CD8-positive, alpha-beta T cell (primary cell): ENCODE measurements at places on chromosomes 5 and 9. TPM values are rescaled to one million over a fixed set of nuclear protein-coding genes. Genes with fewer than 3 reads are reported as not detected.

DBH gene
- total RNA-seq, result 0.46 TPM

PCDHA12 gene
- total RNA-seq, result not detected

HAVCR1 gene
- total RNA-seq, result 2.3 TPM

PCDHB16 gene
- not detected for total RNA-seq

CYSRT1 gene
- total RNA-seq, result not detected

FOXD4L6 gene
- total RNA-seq, result not detected

ENTREP1 gene
- not detected for total RNA-seq

ADAMTS19 gene
- total RNA-seq, result not detected

OR13C8 gene
- total RNA-seq, result not detected

TLE1 gene
- 14.3 TPM for total RNA-seq

GRCh38 chr9:38620483-38621433, at the start of gene ANKRD18A:
TSS of gene ANKRD18A (minus strand) at chr9:38620596. CDS start at chr9:38620285, 311 bp downstream.
- peak; percentile 53 for DNase-seq

DNA sequence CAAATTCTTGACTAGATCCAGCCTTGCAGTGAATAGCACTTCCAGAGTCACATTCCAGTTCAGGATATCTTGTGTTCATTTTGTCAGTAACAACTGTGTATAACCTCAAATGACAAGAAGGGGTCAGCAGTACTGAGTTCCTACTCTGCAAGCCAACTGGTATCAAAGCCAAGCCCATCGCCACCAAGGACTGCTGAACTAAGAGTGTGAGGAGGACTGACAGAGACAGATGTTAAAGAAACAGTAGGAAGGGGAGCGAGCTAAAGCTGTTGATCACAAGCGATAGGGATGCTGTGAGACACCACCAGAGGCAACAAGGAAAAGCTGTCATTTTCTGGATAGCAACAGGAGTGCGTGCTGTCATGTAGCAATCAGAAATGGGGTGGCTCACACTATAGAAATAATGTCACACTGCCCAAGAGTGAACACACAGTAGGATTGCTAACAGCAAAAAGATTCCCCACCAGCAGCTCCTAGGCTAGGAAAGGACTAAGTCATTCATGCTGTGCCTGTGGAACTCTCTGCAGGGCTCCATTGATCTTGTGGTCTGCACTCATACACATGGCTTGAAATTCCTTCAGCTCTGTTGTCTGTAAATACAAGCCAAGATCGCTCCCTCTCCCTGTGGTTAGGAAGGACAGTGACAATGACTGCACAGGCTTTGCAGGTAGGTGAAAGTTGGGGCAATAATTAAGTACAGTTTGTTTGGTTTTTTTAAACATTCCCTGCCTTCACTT, 658.6 kb downstream of the NR2F1-AS1 start:
- no peak for DNase-seq

GRCh38 chr5:73426034-73426433, 22.5 kb downstream of the FOXD1 start:
- DNase-seq, result no peak

- DNase-seq, result no peak
Measured at GRCh38 chr9:93223260-93224180, 39.6 kb downstream of the WNK2 start.

- DNase-seq, result no peak
Measured at GRCh38 chr9:38421498-38422211, 2.6 kb downstream of the IGFBPL1 start.

DNA sequence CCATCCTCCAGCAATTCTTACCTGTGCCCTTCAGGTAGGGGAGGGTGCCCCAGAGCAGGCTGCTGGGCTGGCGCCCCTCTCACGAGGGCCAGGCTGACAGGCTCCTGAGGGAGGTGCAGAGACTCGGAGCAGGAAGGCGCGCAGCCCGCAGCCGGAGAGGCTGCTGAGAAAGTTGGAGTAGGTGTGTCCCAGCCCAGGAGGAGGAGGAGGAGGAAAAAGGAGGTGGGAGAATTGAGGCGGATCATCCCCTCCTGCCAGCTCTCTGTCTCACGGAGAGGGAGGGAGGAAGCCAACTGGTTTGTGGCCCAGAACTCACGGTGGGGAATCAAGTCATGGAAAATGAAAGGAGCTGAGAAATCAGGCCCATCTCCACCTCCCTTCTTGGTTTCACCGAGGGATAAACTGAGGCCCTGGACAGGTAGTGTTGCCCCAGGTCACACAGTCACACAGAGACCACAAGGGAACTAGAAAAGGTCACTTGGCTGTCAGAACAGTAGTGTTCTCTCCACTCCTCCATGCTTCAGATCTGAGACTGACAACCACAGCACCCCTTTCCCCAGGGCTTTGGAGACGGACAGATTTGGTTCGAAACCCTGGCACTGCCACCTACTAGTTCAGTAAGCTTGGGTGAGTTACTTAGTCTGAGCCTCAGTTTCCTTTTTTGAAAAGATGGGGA, at the start of gene FAT2:
Gene FAT2 (minus strand): TSS at position 188 of the 676 bp plus-strand sequence. CDS start 22,400 bp downstream, outside the sequence.
- DNase-seq, result no peak

GRCh38 chr9:131018621-131019020, 9.6 kb downstream of the LAMC3 start:
- no peak for DNase-seq

- DNase-seq, result no peak
Measured at GRCh38 chr9:92036756-92037155, 78.5 kb downstream of the SPTLC1 start.

GRCh38 chr5:43514471-43514815, 505 bp downstream of the C5orf34 start:
- DNase-seq, result no peak

DNA sequence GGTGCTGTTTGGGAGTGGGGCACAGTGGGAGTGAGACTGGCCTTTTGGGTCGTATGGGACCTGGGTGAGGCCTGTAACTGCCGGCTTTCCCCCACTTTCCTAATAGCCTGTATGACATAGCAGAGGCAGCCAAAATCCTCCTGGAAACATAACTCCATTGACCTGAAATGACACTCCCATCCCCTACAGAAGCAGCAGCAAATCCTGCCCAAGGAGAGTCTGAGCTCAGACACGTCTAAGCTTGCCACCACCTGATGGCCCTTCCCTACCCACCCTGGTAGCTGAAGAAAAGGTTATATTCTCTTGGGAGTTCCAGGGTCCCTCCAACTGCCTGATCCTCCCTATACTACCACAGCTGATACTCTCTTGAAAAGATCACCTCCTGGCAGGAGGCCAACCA, 179.8 kb upstream of the ARRDC3 start:
- DNase-seq, result no peak

GRCh38 chr5:167244583-167244982, 1046.9 kb upstream of the WWC1 start:
- no peak for DNase-seq

GRCh38 chr5:4781299-4781698, 358.8 kb upstream of the ADAMTS16 start:
- DNase-seq, result no peak

GRCh38 chr5:56964173-56964572, 12.2 kb upstream of the MIER3 start:
- no peak for DNase-seq

DNA sequence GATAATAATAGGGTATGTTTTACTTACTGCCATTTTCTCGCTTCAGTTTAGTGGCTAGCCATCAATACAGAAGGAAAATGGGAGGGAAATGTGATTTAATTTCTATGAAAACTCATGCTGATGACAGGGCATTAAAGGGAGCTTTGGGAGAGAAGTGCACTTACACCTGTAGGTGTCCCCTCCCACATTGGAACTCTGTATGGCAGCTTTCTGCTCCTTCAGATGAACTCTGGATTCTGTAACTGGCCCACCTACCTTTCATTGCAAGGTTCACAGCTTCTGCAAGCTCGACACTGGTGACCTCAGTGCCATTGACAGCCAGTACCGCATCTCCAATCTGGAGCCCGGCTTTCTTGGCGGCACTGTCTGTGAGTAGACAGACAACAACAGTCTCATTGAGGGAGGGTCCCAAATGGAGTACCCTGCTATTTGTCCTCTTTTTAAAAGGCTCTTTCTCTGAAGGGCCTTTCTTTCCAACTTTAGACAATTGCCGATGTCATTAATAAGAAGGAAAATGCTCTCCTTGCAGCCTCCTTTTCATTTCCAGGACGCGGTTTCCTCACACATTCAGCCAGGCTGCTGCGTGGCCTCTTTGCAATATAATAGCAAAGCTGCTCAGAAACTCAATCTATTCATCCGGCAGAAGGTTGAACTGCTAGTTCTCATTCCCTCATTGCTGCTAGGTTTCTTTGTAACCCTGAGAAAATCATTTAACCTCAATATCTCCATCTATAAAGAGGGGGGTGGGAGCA, 63.6 kb downstream of the NUDT12 start:
- DNase-seq, result no peak

DNA sequence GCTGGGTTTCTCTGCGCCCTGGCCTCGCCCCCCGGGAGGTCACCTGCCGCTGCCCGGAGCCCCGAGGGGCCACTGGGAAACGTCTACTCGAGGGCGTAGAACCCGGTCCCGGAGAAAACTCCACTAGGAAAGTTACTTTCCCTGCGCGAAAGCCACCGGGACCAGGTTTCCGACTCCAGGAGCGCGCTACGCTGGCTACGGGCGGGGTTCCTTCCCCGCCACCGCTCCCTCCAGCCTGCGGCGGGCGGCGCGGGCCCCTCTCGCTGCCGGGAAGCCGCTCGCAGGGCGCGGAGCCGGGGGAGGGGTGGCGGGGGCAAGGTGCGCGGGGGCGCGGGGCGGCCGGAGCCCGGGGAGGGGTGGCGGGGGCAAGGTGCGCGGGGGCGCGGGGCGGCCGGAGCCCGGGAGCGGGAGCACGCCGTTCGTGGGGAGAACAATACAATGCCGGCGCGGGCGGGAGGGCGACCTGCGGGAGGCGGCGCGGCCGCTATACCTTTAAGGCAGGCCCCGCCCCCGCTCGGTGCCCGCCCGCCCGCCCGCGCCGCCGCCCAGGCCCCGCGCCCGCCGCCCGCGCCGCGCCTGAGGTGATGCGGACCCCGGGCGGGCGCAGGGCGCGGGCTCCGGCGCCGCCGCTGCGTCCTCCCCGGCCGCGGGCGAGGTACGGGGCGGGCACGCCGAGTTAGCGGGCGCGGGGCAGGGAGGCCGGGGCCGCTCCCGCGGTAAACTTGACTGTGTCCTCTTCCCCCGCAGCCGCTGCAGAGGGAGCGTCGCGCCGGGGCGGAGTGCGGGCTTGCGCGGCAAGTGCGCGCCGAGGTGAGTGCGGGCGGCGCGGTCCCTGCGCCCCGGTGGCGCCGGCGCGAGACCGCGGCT, 278.1 kb downstream of the AOPEP start:
- DNase-seq, result no peak

DNA sequence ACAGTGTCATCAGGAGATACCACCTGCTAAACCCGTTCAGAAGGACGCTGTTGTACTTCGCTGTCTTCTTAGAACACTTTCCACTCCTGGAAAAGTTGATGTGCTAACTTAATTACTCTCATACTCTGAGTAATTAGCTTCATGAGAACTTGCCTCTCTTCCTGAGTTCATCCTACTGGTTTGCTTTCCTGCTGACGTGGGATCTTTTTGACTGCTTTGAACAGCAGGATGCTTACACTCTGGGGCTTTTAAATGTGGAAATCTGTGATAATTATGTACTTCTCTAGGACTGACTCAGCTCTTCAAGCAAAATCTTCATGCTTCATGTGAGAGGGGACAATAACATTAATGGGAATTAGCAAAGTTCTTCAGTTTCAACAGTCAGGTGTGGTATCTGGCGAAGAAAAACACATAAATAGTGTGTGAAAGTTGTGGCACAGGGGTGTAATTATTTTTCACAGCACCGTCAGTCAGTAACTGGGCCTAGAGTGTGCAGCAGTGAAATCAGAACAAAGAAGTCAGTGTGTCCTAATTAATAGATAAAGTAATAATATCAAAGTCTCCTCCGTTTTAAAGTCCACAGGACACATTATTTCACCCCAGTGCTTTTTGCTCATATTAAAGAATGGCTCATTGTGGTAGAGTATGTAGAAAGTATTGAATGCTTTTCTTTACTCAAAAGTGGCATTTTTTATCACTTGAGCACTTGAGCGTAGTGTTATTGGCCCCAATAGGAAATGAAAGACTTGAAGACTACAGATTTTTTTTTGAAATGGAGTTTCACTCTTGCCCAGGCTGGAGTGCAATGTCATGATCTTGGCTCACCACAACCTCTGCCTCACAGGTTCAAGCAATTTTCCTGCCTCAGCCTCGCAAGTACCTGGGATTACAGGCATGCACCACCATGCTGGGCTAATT, 140.9 kb upstream of the DMRT1 start:
- DNase-seq, result no peak

DNA sequence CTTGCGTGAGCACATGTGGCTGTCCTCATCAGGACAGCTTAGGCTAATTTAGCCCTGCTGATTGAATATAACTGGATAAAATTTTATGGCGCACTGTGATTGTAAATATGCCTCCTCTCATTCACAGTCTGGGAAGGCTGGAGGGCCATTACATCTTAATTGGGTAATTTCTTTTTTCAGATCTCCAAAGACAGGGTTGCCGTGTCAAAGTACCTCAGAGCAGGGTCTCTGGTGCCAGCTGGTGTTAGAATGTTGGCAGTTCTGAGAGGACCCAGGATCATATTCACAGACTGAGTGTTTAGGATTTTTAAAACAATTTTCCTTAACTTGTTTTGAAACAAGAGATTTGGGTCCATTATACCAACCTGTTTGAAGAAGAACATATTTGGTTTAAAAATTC, 455.7 kb upstream of the TLE4 start:
- DNase-seq, result no peak

GRCh38 chr9:84925225-84925872, 255.8 kb downstream of the NTRK2 start:
- no peak for DNase-seq

GRCh38 chr5:88214655-88215054, 54.0 kb downstream of the TMEM161B start:
- DNase-seq, result no peak

DNA sequence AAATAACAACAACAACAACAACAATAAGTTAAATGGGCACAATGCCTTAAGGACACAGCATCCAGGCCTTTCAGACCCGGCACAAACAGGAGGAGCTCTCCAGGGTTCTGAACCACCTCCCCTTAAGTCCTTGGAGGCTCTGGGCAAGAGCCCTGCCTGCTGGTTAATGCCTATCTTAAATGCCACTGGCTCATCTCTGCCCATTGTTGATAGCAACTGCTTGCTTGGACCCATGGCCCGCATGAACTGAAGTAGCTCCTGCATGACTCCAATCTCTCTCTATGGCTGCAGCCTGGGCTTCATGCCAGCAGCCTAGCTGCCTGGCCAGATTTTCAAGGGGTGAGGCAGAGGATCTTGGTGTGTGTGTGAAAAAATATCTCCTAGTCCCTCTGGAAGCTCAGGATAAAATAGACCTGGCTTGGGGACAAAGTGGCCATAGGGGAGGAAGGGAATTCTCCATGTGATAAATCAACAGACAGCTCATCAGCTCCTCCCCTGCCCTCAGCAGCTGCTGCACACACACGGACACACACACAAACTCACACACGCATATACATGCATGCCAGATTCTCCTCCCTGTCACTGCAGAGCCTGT, 27.4 kb downstream of the FAM219A start:
- peak; percentile 31 for DNase-seq

- DNase-seq, result no peak
Measured at GRCh38 chr5:150052226-150052955, 34.0 kb downstream of the CSF1R start.

DNA sequence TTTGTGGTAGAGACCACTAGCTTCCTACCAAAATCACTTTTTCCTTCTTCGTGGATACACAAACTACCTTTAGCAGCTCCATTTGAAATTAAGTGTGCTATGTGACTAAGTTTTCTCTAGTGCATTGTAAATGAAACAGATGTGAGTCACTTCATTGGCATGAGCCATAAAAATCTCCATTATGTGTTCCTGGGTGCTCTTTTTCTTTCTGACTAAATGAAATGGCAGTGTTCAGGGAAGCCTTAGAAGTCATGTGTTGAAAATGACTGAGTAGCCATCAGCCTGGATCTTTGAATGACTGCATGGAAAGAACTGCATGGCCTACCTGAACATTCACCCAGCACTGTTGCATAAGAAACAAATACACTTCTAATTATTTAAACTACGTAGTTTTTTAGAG, 107.9 kb downstream of the NDUFAF2 start:
- DNase-seq, result no peak

- DNase-seq, result no peak
Measured at GRCh38 chr5:140468188-140468587, 66.6 kb downstream of the ANKHD1 start.
